Occipital lobe (tissue), 3 donors: ENCODE measurements at places on chromosomes 3 and 15. TPM values are rescaled to one million over a fixed set of nuclear protein-coding genes. Genes with fewer than 3 reads are reported as not detected.

GADL1 gene
- 0.47 TPM for total RNA-seq

IL17RE gene
- not detected for total RNA-seq

INKA1 gene
- total RNA-seq = 12.3 TPM

ADAMTSL3 gene
- 20.6 TPM for total RNA-seq

PRICKLE2 gene
- 87.5 TPM for total RNA-seq

CASR gene
- not detected for total RNA-seq

DNA sequence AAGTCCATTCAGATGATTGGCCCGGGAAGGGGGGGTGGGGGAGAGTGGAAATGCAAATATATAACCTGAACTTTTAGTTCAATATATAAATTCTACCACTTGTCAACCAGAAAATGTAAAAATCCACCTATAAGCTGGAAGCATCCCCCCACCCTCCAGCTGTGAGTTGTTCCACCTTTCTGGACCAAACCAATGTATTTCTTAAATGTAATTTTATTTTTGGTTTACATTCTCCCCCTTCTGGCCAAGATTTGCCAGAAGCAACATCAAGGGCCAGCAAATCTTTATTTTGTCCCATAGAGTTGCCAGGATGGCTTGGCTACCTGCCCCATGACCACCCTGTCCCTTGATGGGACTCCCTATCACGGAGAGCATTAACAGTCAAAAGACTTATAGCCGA lies 545.7 kb downstream of the TBL1XR1 start:
- DNase-seq = no peak

- no peak for DNase-seq
Observed at GRCh38 chr3:16297997-16298885, 33.2 kb downstream of the OXNAD1 start.

- DNase-seq = no peak
Observed at GRCh38 chr3:31565288-31565687, 32.6 kb downstream of the STT3B start.

GRCh38 chr15:52518487-52519371 lies 10.0 kb downstream of the MYO5A start:
- DNase-seq = no peak

GRCh38 chr3:38254872-38255271 lies 10.7 kb upstream of the SLC22A13 start:
- DNase-seq = no peak

DNA sequence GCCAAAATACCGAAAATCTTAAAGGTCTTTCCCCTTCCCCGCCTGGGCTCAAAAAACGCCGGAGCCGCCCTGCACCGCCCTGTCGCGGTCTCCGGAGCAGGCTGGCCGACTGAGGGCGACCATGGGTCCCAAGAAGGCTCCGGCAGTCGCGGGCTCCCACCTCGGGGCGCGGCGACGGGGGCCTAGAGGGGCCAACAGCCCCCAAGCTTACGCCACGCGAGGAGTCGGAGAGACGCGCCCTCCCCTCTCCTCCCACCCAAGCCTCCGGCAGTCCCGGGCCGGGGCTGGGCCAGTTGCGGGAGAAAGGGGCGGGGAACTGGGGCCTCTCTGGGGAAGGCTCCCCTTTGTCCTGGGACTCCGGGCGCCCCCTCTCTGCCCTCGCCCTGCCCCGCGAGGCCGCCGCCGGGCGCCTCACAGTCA lies 69.2 kb downstream of the GOLGA8B start:
- DNase-seq = peak; percentile 26

DNA sequence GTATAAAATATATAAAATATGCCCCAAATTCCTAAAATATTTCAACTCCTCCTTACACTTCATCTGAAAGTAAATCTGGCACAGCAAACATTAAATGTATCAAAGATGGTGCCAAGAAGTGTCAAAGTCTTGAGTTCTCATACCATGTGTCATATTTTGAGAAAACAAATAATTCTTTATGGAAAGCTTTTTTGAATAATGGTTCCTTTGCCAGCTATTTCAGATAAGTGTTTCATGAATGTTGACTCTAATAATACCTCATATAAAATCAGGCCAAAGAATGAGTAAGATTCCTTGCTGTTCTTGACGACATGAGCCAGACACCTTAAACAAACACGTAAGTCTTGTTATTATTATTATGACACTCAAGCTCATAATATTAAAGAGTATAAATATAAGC lies 30.3 kb upstream of the ZNF385D start:
- no peak for DNase-seq
